ENCODE measurements at places on chromosomes 3 and 15.

- no peak for DNase-seq
Measured at GRCh38 chr3:30305021-30305420, 301.4 kb upstream of the TGFBR2 start.

- no peak for DNase-seq
Measured at GRCh38 chr3:63325386-63325785, 47.3 kb downstream of the SYNPR start.

- DNase-seq: no peak
Measured at GRCh38 chr3:17182166-17182565, 297.4 kb downstream of the PLCL2 start.

GRCh38 chr3:53974324-53974723 is 82.7 kb upstream of the SELENOK start:
- no peak for DNase-seq

DNA sequence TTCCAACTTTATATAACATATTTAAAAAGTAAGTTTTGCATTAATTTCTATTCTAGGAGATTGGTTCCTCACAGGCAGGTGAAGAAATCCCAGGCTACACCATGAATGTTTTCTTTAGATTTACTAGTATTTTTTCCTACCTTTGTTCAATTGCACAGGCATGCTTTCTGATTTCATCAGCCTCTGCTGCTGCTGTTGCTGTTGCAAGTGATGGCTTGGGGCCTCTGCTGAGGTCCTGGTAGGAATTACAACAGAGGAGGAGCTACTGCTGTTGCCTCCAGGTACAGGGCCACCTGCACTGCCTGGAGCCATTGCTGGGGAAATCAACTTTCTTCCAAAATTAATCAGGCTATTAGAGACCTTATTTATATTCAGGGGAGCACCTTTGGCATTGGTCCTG is 353.3 kb downstream of the PLCL2 start:
- no peak for DNase-seq

DNA sequence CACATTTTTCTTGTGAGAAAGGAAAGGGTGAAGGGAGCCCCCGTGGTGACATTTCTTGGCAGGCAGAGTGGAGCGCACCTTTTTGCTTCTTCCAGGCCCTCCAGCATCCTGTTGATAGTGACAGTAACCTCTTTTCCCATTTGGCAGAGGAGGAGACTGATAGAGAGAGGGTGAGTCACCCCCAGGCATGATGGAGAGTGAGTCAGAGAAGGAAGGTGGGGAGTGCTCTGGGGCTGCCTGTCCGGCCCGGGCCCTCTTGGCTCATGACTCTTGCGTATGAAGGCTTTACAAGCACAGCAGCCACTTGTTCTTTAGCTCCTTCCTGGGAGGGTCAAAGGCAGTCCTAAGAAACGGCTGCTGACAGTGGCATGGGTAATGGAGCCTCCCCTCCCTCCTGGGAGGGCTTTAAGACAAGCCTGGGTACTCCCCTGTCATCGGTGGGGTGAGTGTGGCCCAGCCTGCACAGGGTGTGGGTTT is 16.0 kb downstream of the ANKRD63 start:
- peak; percentile 96 for DNase-seq

DNA sequence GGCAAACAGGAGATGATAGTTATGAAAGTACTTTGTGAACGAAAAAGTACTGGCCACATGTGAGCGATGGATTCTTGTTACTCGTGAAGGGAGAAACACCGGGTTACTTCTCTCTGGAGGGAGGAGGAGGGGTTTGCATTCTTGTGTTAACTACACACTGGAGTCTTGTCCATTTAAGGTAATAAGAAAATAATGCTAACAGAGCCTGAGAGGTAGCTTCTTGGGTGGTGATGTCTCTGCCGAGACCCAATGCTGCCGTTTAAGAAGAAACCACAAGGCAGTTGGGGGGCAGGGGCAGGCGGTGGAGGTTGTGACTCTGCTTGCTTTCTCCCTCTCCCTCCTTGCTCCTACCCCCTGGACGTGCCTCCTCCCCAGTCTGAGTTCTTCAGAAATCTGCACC is 100.9 kb upstream of the ROPN1 start:
- no peak for DNase-seq

DNA sequence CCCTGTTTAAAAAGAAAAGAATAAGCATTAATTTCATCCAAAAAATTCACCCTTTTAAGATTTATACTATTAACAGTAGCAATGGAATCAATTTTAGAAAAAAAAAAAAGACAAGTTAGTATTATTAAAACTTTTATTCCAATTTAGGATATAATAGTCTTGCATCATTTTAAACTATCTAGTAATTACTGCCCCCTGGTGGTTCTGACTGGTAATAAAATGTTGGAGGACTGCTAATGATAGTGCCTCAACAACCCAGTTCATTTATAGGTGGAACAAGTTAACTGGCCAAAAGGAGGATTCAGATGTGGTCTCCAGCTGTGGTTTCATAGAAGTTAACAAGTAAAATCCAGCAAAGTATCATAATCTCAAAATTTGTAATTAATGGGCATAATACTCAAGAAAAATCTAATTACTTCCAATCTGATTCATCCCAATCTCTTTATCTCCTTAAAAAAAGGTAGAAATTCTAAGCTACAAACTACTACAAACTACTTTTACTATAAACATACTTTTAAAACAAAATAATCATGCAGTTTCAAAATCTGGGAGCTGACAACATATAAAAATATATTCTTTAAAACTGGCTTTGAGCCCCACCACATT is 30.7 kb upstream of the WDR49 start:
- DNase-seq: peak; percentile 45

- DNase-seq: no peak
Measured at GRCh38 chr15:101318147-101318819, 23.2 kb upstream of the SNRPA1 start.

GRCh38 chr3:34106879-34107278 is 308.4 kb downstream of the PDCD6IP start:
- no peak for DNase-seq

- no peak for DNase-seq
Measured at GRCh38 chr3:117411971-117412370, 702.4 kb downstream of the TUSC7 start.

GRCh38 chr15:28022961-28023360 is 76.2 kb downstream of the OCA2 start:
- no peak for DNase-seq

DNA sequence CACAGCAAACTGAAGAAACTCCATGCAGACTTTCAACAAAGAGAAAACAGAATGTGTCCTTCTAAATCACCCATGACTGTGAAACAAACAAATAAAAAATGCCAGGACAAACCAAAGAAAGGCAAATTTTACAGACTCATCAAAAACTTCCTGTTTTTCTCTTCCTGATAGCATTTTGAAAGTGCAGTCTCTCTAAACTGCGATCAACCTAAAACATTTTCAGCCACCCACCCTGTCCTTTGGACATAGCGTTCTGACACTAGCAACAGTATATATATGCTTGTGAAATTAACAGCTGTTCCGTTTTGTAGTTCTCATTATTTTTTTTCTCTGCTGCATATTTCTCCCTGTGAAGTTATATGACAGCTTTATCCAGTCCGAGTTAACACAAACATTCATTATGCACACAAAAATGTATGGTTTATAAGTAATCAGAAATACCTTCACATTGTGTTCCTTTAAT is 151.7 kb downstream of the FBN1 start:
- DNase-seq: no peak

- no peak for DNase-seq
Measured at GRCh38 chr3:100266531-100266930, 5.7 kb downstream of the TBC1D23 start.

GRCh38 chr3:138941259-138941885 is 5.6 kb downstream of the FOXL2 start:
- DNase-seq: peak; percentile 44

DNA sequence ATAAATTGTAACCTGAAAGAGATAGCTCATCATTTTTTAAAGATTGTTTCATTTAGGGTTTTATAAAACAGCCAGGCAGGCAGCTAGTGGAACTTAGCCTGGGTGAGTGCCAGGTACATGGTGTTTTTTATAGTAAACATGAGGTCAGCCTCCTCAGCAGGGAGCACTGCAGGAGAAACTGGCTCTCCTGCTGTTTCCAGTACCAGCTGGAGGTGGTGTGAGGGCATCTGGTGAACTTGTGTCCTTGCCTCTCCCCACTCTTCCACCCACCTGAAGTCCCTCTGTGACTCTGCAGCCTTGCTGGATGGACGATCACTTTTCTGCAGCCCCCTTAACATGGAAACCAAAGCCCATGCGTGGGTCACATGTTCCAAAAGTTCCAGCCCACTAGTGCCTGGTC is 128.4 kb downstream of the FAM174B start:
- no peak for DNase-seq

- peak; percentile 88 for DNase-seq
Measured at GRCh38 chr15:43872416-43873020, 45.7 kb downstream of the WDR76 start.

DNA sequence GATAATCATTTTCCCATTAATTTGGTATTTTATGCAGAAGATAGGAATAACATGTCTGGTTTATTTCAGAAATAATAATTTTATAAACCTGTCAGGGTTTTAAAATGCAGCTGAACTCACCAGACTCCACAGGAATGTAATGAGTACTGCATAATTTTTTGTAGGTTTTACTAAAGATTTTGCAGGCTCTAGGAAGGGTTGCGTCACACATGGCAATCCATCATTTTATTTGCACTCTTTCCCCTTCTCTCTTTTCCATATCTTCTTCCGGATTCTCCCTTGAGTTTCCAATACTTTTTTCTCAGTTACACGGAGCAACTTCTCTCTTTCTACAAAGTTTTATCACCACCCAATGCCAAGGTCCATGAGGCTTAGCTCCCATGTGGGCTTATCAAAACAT is 234.7 kb downstream of the NFKBIZ start:
- DNase-seq: peak; percentile 23

GRCh38 chr3:5431811-5432378 is 244.4 kb downstream of the EDEM1 start:
- DNase-seq: no peak

- DNase-seq: no peak
Measured at GRCh38 chr3:68819361-68819760, 113.0 kb downstream of the TAFA4 start.

GRCh38 chr15:65922621-65923020 is 53.3 kb downstream of the RAB11A start:
- DNase-seq: no peak

- DNase-seq: no peak
Measured at GRCh38 chr15:58240191-58240932, 102.2 kb downstream of the AQP9 start.

DNA sequence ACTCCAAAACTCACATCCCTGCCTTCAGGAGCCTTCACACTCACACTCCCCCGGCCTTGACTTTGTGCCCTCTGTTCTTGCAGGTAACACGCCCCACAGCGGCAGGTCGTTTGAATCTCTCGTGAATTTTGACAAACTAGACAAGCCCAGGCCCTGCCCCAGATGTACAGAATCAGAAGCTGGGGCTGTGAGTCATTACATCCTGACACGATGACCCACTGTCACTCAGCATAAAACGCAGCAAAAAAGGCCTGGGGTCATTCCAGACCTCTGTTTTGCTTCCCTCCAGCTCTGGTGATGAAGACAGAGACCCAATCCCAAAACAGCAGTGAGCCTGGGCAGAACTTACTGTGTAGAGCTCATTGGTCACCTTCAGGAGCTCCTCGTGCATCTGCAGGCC is 116.4 kb upstream of the RAD18 start:
- DNase-seq: no peak

GRCh38 chr15:47542312-47542989 is 174.9 kb upstream of the SEMA6D start:
- DNase-seq: no peak

DNA sequence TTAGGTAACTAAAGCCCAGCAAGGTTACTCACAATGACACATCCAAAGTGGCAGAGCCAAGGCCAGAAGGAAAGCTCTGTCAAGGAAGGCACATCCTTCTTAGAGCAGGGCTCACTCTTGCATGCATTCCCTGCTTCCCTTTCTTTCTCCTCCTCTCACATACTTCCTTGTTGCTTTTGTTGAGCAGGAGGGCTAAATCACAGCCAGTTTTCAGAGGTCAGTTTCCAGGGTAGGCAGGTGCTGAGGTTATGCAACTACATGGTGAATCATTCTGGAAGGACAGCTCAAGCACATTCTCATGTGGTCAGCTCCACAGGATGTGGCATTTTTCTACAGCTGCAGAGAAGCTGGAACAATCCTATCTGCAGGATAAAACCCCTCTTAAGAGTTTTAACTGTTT is 275.6 kb downstream of the ZNF621 start:
- peak; percentile 41 for DNase-seq

DNA sequence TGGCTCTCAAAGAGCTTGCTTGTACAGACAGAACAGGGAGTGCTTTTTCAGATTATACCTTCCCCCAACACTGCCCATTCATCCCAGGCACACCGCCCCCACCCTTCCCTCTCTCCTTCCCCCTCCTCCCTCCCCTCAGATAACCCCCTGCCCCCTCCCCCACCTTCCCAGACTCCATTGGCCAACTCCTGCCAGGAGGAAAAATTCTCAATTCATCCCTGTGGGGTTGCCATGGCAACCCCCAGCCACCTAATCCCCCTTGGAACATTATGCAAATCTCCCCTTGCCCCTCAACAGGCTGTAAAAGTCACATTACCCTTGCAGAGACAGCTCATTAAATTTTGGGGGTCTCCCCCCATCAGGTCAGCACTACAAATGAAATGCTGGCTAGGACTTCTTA is 14.3 kb downstream of the TLE3 start:
- no peak for DNase-seq

DNA sequence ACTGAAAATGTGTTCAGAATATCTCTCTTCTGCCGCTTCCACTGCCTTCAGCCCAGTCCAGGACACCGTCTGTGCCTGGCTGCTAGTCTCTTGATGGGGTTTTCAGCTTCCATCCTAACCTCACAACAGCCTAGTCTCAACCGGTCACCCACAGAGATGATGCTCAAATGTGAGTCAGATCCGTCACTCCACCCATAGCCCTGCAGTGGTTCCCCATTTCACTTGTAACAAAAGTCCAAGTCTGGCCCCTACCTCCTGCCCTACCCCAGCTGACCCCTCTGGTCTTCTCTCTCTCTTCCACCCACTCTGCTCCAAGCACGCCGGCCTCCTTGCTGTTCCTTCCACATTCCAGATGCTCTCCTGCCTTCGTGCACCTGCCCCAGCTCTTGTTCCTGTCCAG is 68.1 kb downstream of the PPARG start:
- no peak for DNase-seq

DNA sequence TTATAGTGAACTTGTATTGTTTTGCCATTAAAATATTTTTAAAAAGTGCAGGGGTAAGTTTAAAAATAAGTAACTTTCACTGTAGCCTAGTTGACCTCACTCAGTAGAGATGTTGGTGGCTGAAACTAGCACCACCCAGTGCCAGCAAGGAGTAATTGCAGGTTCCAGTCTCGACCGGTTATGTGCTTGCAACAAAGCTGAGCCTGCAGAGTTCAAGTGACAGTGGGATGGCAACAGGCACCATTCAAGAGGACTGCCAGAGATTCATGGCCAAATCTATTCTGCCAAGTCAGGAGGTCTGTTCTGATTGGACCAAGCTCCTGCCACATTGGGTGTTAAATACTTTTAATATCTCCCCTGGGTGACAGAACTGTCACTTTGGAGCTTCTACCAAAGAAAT is 2.7 kb downstream of the ADAMTS7 start:
- no peak for DNase-seq

GRCh38 chr3:153944084-153944483 is 177.1 kb upstream of the ARHGEF26 start:
- no peak for DNase-seq
